ENCODE measurements at places on chromosomes 1 and 21.

- DNase-seq: no peak
Measured at GRCh38 chr1:228148196-228148861, 1.4 kb upstream of the GJC2 start.

DNA sequence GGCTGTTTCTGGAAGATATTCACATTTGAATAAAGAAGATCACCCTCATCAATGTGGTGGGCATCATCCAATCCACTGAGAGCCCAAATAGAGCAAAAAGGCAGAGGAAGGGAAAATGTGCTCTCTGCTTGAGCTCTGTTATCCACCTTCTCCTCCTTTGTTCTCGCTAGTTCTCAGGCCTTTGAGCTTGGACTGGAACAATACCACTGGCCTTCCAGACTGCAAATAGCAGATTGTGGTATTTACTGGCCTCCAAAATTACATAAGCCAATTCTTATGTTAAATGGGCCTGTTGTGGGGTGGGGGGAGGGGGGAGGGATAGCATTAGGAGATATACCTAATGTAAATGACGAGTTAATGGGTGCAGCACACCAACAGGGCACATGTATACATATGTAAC, 219.3 kb downstream of the C1orf94 start:
- DNase-seq: no peak

GRCh38 chr1:208235982-208236761, 8.0 kb downstream of the PLXNA2 start:
- DNase-seq: no peak

DNA sequence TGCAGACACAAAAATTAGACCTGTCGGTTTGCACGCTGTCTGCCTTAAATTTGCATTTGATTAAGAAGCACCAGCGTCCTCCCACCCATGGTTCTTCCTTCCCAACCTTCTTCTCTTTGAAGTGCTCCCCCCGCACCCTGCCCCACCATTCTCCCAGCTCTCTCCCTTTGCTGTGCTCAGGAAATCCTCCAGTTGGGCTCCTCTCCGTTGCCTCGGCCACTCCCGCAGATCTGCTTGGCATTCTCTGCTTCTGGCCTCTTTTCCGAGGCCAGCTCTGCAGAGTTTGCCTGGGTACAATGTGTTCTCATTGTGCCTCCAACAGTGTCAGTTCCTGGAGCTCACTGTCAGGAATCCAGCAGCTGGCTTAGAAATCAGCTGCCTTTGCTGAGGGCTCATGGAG, 126.1 kb downstream of the NAV1 start:
- DNase-seq: no peak

- DNase-seq: no peak
Measured at GRCh38 chr21:37331411-37331810, 35.2 kb upstream of the DYRK1A start.

DNA sequence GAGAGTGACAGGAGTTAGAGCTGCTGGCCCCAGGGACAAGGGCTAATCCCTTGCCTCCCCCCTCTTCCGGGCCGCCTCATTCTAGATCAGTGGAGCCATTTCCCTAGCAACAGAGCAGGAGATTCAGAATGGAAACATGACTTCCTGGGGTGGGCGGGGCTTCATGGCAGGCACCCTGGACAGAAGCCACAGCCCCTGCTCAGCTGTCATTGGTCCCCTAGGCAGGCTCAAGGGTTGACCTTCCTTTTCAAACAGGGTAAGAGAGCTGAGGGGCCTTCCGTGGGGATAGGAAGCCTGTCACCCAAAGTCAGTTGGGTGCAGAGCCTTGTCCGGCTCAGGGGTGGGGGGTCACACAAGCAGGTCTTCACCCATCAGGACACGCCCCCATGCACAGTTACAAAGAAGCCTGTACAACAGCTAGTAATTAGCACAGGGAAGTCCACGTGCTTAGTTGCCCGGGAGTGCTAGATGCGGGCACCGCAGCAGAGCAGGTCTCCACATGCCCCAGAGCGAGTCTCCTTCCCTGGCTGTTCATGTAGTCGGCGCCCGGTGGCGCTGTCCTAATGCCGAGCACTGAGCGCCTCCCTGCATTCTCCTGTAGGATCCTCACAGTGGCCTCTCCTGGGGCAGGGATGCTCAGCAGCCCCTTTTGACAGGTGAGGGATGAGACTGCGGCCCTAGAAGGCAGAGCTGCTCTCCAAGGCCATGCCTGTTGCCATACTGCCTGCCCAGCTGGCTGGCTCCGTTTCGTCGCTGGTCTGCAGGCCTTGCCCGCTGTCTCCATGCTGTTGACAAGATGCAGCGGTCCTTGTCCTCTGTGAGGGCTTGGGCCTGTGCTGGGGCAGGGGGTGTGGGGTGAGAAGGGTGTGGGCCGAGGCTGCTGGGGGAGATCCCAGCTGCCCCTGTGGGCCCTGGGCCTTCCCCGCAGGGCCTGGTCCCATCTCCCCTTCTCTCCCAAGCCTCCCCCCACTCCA, 5.1 kb downstream of the TMEM201 start:
- no peak for DNase-seq

DNA sequence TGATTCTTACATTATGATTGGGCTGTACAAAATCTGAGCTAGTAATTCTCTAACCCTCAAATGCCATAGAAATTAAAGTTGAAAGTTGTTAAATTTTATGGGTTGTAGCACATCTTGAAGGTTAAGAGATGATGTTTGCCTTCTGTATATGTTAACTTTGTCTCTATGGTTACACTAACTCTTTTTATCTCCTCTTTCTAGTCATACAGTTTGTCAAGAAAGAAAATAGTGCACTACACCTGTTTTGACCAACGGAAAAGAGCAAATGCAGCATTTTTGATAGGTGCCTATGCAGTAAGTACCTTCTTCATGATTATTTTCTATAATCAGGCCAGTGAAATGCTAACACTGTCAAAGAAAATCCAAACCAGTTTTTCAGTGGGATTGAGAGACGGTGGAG, 38.2 kb downstream of the CDC14A start:
- no peak for DNase-seq

- DNase-seq: no peak
Measured at GRCh38 chr1:72011721-72012120, 270.6 kb downstream of the NEGR1 start.

GRCh38 chr1:35053433-35053832, 21.7 kb upstream of the ZMYM6 start:
- DNase-seq: no peak

DNA sequence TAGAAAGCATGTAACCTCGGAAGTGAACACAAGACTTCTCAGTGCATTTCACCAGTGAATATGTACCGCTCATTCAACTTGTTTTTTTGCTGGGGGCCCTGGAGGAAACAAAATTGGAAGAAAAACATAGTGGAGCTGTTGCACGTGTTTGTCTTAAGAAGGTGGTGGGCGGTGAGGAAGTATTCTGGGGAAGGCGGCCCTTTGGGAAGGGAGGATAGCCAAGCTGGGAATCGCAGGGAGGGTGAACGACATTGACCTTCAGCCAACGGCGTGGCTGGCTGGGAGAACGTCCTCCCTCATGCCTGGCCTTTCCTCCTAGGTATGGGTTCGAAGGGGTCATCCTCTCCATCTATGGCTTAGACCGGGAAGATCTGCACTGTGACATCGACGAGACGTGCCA, 19.4 kb downstream of the TFF3 start:
- no peak for DNase-seq

- no peak for DNase-seq
Measured at GRCh38 chr1:4016351-4017130, 116.5 kb upstream of the C1orf174 start.

DNA sequence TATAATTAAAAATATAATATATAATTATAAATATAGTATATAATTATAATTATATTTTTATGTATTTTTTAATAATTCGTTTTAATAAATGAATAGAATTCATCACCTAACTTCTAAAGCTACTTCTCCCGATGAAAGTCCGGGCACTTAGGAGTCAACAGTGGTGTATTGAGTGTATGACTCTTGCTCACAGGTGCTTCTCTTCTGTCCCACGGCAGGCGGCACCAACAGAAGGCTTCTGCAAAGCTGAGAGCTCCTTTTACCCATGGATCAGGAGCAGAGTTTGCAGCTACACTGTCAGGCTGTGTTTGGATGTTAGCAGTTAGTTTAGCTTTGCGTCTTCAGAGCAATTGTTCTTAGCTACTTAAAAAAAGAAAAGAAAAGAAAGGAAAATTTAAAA, 122.4 kb downstream of the LIPI start:
- DNase-seq: no peak

GRCh38 chr1:2528016-2528415, 1.6 kb upstream of the PANK4 start:
- no peak for DNase-seq

GRCh38 chr1:31943546-31944184, 5.5 kb upstream of the PTP4A2 start:
- no peak for DNase-seq

- no peak for DNase-seq
Measured at GRCh38 chr1:220991959-220992704, 112.9 kb downstream of the HLX start.

- no peak for DNase-seq
Measured at GRCh38 chr1:53669621-53670191, 69.3 kb downstream of the GLIS1 start.

DNA sequence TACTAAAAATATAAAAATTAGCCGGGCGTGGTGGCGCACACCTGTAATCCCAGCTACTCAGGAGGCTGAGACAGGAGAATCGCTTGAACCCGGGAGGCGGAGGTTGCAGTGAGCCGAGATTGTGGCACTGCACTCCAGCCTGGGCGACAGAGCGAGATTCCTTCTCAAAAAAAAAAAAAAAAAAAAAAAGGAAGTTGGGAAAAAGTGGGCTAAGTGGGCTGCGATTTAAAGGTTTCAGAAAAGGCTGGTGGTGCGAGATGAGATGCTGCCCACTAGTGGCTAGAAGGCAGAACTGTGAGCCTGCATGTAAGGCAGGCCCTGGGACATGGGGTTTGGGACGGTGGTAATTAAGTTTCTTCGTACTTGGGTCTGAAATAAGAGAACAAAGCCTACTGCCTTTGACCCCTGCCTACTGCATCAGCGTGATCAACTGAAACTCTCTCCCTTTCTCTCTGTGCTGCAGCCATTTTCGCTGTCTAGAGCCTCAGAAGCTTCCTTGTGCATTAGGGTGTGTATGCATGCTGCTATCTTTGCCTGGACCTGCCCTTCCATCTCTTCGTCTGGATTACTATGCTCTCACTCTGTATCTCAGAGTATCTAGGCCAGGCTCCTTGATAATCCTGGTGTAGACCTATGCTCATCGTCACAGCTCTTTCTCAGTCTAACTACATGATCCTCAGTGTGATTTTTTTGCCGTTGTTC, 12.4 kb downstream of the FMOD start:
- DNase-seq: peak; percentile 84

GRCh38 chr1:118739501-118739900, 248.6 kb downstream of the TBX15 start:
- DNase-seq: no peak

- no peak for DNase-seq
Measured at GRCh38 chr1:67162954-67163353, 3.3 kb upstream of the IL23R start.

GRCh38 chr1:84862810-84863251, 30.2 kb downstream of the LPAR3 start:
- no peak for DNase-seq

- no peak for DNase-seq
Measured at GRCh38 chr1:11058026-11058425, 1.8 kb downstream of the SRM start.

- DNase-seq: no peak
Measured at GRCh38 chr1:55720261-55720660, 505.1 kb upstream of the USP24 start.

GRCh38 chr1:165483412-165483811, 38.5 kb upstream of the RXRG start:
- DNase-seq: no peak

DNA sequence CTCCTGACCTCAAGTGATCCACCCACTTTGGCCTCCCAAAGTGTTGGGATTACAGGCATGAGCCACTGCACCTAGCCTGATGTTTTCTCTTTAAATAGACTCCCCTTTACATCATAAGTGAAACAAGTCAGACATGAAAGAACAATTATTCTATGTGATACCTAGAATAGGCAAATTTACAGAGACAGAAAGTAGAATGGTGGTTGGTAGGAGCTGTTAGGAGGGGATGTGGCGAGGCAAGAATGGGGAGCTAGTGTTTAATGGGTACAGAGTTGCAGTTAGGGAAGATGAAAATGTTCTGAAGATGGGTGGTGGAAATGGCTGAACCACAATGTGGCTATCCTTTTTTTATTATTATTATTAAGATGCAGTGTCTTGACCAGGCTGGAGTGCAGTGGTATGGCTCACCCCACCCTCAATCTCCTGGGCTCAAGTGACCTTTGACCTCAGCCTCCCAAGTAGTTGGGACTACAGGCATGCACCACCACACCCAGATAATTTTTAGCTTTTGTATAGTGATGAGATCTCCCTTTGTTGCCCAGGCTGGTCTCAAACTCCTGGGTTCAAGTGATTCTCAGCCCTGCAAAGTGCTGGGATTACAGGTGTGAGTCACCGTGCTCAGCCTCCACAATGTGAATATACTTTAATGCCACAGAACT, 28.4 kb downstream of the ELF3 start:
- DNase-seq: no peak

GRCh38 chr21:27480841-27481261, 514.0 kb upstream of the ADAMTS5 start:
- DNase-seq: no peak

GRCh38 chr1:16013220-16013907, 4.5 kb downstream of the HSPB7 start:
- DNase-seq: no peak

DNA sequence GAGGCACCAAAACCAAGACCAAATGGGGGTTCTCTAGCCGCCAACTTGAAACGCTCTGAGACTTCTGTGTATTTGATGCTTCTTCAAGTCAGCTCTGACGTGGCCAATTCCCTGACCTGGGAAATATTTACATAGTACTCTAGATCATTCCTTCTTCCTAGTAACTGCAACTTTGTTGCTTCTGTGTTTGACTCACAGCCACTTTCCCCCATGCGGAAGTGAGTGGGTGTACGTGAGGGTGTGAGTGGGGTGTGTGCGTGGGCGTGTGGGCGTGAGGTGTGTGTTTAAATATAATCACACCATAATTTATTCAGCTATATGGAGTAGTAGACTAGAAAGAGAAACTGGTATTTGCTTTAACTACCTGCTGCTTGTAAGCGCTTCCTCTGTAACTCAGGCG, 111.0 kb downstream of the TAS1R2 start:
- DNase-seq: no peak

DNA sequence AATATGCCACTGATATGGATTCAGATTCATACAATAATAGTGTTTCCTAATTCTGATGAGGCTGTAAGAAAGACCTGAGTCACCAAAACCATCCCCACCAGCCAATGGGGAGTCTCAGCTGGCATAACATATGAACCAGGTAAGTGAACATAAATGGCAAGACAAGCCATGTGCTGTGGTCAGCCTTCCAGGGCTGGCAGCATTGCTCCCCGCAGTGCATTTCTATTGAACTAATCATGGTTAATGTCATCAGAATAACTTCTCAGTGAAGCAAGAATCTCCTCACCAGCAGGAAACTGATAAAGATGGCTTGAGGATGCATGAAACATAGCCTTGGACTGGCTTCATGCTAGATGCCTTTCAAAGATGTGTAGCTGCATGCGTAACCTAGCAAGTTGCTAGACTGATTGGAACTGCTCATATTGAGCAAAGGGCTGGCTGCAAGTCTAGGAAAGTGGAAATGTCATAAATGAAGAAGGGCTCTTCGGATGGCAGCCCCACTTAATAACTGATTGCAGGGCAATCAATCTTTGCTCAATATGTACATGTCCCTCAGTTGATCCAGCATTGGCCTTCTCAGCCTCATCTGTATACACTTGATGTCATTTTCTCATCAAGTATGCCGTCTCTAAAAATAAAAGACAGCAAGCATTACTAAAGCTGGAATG, 88.0 kb downstream of the NTNG1 start:
- no peak for DNase-seq

Data from hematopoietic multipotent progenitor cell treated with erythropoietin and hydrocortisone succinate and interleukin-3 and kit ligand, for 17 days (in vitro differentiated cells).